ENCODE measurements at places on chromosomes 13 and 19.
A peak's percentile ranks its signal among the peaks of the same experiment; 100 is the strongest.

DNA sequence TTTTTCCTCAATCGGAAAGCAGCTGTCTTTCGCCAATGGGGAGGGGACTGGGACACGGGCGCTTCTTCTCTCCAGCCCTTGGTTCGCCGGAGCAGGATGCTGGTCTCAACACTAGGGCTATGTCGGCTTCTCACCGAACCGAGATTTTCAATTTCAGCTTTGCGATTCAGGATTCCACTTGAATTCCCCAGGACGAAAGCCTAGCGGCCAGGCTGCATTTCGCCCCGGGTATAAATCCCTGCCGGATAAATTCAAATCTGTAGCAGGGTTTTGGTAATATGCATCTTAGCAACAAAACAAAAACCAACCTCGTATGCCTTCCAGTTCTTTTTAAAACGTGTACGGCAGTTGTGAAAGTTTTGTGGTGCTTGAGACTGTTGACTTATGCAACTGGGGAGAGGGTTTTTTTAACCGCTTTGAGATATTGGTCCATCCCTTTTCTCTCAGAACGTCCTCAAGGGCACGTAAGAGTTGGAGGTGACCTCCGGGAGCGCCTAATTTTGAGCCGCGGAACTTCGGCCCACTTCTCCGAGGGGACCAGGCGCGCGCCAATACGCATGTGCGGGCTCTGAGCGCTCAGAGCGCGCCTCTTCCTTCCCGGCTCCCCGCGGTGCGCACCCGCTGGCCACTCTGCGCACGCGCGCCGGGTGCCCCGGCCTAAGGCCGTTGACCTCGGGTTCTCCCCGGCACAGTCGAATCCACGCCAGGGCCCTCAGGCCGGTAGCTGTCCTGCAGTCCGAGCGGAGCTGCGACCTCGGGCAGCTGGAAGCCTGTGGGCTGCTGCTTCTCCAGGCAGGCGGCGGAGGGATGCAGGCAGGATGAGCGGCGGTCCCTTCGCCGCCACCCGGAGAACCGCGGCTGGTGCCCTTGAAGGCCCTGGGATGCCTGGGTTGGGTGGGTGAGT, 7.6 kb downstream of the POU4F1 start:
- DNase-seq, result peak; percentile 48

GRCh38 chr13:97256343-97256783, 34.2 kb downstream of the MBNL2 start:
- DNase-seq, result no peak

GRCh38 chr19:58261600-58261967, 17.2 kb upstream of the ZNF8 start:
- DNase-seq, result no peak

GRCh38 chr13:28355046-28355821, 139.7 kb downstream of the FLT1 start:
- no peak for DNase-seq

DNA sequence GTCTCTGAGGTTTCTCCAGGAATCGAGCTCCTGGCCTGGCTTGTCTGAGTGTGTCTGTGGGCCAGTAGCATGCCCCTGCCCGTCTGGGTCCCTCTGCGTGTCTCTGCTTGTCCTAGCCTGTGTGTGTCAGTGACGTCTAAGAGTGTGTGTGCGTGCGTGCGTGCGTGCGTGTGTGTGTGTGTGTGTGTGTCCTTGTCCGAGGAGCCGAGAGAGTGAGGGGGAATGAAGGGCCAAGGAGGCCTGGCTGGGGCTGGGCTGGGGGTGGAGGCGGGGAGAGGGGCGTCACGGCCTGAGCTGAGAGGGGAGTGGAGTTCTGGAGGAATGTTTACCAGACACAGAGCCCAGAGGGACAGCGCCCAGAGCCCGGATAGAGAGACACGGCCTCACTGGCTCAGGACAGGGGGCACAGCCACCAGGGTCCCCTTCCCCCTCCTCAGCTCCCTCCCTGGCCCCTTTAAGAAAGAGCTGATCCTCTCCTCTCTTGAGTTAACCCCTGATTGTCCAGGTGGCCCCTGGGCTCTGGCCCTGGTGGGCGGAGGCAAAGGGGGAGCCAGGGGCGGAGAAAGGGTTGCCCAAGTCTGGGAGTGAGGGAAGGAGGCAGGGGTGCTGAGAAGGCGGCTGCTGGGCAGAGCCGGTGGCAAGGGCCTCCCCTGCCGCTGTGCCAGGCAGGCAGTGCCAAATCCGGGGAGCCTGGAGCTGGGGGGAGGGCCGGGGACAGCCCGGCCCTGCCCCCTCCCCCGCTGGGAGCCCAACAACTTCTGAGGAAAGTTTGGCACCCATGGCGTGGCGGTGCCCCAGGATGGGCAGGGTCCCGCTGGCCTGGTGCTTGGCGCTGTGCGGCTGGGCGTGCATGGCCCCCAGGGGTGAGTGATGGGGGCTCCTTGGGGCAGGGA, at the start of gene AXL:
Gene AXL (plus strand): TSS at position 609 of the 893 bp plus-strand sequence. CDS start 170 bp downstream, at position 779.
- peak; percentile 87 for DNase-seq

GRCh38 chr19:13849991-13850909, 26.7 kb upstream of the NANOS3 start:
- DNase-seq, result peak; percentile 94

GRCh38 chr19:18672044-18672451, 11.4 kb upstream of the CRTC1 start:
- DNase-seq, result no peak

DNA sequence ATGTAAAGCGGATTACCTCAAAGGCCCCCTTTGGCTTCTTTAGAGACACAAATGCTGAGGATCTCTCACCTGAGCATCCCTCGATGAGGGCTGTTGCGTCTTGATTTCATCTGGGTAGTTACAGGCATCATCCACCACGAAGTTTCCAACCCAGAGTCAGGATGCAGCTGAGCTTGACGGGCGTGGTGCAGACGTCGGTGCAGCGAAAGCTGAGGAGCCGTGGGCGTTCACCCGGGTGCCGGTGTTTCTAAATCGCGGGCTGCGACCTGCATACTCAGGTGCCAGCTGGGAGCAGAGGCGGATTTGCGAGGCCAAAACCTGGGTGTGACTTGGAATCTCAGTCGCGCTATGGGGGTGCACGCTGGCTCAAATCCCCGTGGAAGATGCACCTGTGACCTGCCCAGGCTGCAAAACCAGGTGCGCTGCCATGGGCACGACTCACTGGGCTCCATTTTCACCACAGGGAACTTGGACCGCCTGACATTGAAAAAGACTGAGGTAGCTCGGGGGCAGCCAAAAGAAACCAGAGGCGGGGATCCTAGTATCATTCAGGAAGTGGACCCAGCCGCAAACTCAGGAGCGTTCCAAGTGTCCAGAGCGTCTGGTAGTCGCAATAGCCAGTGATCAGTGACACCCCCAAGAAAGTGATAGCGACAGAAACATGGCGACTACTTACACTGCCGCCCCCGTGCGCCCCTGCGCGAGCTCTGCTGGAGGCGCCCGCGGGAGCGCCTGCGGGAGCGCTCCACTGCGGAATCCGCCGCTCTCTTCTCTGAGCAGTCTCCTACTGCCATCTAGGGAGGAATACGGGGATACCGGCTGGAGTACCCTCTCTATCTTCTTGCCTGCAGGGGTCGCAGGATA, 36.4 kb upstream of the IGFL4 start:
- no peak for DNase-seq

GRCh38 chr19:57359300-57359699, 4.1 kb upstream of the TRAPPC2B start:
- no peak for DNase-seq

- DNase-seq, result peak; percentile 27
These were observed 83.9 kb downstream of the LRRC63 start for GRCh38 chr13:46295491-46296114.

GRCh38 chr19:50447750-50448149, 15.1 kb downstream of the MYBPC2 start:
- DNase-seq, result no peak

GRCh38 chr13:46321494-46322225, 65.4 kb downstream of the RUBCNL start:
- peak; percentile 61 for DNase-seq

GRCh38 chr19:33780746-33781145, 15.9 kb upstream of the KCTD15 start:
- DNase-seq, result no peak
